ENCODE measurements at places on chromosomes 1 and 21.

GRCh38 chr1:93816970-93817678 is 61.9 kb downstream of the DNTTIP2 start:
- no peak for DNase-seq

GRCh38 chr1:152427458-152427857 is 13.4 kb upstream of the CRNN start:
- no peak for DNase-seq

- no peak for DNase-seq
These were observed 141.7 kb downstream of the DENND1B start for GRCh38 chr1:197633447-197634078.

- no peak for DNase-seq
These were observed 32.4 kb upstream of the MAB21L3 start for GRCh38 chr1:116078699-116079223.

DNA sequence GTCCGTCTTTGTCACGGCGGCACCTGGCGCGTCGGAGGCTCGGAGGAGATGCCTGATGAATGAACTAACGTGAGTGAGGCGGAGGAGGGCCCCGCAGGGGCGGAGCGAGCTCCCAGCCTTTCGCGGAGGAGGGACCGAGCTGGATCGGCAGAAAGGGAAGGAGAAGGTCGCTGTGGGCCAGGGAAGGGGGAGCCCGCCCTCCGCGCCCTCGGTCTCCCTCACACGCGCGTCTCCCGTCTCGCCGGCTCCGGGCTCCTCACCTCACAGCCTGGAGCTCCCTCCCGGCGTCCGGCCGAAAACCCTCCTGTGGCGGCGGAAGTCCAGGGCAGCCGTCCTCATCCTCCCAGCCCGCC is 519 bp downstream of the ZNF496 start:
- DNase-seq = peak; percentile 70

- DNase-seq = peak; percentile 75
These were observed at the start of gene NASP for GRCh38 chr1:45583666-45584350. NASP (plus strand) TSS chr1:45584041; CDS start chr1:45584147, 106 bp downstream.

DNA sequence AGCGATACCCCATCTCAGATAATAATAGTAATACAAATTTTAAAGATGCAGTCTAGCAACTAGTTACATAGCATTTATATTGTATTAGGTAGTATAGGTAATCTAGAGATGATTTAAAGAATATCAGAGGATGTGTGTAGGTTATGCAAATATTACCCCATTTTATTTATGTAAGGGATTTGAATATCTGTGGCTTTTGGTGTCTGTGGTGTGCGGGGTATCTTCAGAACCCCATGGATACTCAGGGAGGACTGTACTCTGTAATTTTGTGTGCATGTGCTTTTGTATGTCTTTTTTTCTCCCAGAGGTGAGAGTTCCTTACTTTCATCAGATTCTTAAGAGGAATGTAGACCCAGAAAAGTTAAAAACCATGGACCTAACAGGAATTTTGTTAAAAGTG is 12.8 kb downstream of the RNF2 start:
- no peak for DNase-seq

Measured in NCI-H460 (cell line).